NCI-H524 treated with DMSO at 0.1 percent for 48 hours (cell line): ENCODE measurements at places on chromosomes 1 and 21.

- DNase-seq = peak; percentile 36
Observed at GRCh38 chr1:7902478-7903085, 38.1 kb downstream of the TNFRSF9 start.

DNA sequence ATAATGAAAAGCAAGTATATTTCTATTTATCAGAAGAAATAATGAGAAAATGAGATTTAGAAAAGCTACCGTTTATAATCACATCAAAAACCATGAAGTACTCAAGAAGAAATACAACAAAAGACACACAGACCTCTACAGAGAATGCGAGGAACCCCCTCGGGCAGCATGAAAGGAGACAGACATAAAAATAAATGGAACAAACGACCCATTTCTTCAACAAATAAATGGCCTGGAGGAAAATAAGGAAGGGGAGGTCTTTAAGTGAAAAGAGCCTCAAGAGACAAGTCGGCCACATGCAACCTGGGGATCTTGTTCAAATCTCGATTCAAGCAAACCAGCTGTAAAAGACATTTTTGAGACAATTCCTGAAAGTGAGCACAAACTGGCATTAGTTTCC, 6.0 kb downstream of the CFAP74 start:
- DNase-seq = no peak

GRCh38 chr1:55474168-55474786, 259.1 kb upstream of the USP24 start:
- DNase-seq = no peak

- no peak for DNase-seq
Observed at GRCh38 chr21:43354026-43354420, 72.9 kb downstream of the SIK1 start.

- no peak for DNase-seq
Observed at GRCh38 chr1:199858856-199859255, 168.7 kb upstream of the NR5A2 start.

DNA sequence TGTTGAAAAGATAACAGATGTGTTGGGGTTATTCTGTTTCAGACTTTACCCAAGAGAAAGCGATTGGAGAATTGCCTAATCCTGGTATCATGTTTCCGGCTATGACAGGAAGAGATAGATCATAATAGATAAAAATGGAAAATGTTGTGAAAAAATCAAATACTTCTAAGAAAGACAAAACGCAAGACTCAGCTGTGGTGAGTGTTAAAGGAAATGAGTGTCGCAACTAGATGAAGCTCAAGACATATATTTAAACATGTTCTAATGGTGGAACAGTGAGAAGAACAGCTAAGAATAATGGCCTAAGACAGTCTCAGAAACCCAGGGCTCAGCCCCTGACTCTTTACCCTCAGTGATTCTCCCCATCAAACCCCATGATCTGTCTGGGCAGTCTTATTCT, 426.7 kb upstream of the RUNX1 start:
- no peak for DNase-seq
